Aorta (tissue), 5 donors: ENCODE measurements at places on chromosomes 12 and 14. TPM values are rescaled to one million over a fixed set of nuclear protein-coding genes. Genes with fewer than 3 reads are reported as not detected.

GRCh38 chr12:113359939-113360748 is 1.8 kb downstream of the PLBD2 start:
- no peak for DNase-seq

DNA sequence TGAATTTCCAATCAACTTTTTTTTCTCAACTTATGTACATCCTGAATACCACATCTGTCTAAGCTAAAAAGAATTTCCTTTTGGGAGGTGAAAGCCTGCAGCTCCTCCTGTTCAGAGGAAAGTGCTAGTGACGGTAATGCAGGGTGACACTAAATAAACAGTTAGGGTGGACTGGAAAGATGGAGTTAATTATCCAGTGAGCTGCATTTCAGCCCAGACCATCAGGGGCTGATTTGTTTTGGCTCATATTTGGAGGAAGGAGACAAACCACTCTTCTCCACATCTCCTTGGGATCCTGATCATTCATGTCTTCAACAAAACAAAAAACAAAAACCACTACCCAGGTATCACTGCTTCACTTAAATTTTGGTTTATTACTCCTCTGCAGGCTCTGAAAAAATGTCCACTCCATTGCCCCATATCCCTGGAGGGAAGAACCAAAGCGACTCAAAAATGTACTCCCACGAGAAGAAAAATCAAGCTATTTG is 5.1 kb upstream of the SIX1 start:
- no peak for DNase-seq

GRCh38 chr12:56288705-56289387 is 11.3 kb downstream of the CS start:
- DNase-seq = no peak

- DNase-seq = no peak
Observed at GRCh38 chr14:58414845-58415244, 12.5 kb downstream of the TIMM9 start.

DNA sequence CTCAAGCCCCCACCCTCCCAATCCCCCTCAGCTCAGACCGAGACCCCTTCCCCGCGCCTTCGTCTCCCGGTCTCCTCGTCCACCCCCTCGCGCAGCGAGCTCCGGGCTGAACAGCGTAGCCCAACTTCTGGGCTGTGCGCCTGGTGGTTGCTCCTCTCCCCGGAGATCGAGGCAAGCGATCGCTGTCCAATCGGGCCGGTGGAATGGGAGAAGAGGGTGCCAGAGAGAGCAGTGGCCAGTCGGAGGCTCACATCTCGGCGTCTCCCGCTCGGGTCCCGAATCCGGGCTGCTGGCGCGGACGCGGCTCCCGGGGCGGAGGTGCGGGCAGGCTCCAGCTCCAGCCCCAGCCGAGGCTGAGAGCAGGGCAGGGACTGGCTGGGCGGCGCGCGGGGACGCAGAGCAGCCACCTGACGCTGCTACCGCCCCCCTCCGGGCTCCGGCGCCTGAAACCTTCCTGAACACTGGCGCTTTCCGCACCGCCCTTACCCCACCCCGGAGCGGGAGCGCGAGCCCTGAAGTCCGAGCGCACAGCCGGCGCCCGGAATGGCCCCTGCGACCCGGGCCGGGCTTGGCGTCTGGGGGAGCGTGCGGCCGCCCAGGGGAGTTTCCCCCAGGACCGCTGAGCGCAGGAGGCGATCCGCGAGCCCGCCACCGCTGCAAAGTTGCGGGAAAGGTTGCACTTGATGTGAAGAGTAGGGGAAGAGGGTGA is 508 bp upstream of the KCNH5 start:
- DNase-seq = no peak

DNA sequence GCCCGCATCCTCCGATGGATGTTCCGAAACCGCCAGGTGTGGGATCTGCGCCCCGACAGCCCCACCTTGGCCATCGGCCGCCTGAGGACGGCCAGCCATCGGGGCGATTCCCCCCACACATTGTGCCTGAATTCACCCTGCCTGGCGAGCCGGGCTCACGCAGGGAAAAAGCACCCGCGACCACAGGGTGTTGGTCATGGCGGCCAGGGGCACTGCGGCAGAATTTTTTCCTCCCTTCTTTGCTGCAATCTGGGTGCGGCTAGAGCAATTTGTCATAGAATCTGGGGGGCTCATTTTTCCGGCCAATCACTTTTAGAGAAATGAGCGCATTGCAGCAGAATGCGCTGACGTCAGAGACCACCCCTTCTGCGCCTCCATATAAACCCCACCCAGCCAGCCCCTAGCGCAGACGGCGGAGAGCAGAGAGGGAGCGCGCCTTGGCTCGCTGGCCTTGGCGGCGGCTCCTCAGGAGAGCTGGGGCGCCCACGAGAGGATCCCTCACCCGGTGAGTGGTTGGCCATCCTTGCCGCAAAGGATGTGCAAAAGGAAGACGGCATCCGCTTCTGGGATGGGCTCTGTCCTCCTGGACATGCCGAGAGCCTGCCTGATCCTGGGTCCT is at the start of gene MEG3:
Gene MEG3 (plus strand): TSS at position 406 of the 619 bp plus-strand sequence.
- peak; percentile 51 for DNase-seq

GRCh38 chr12:119802472-119802871 is 74.6 kb downstream of the CIT start:
- peak; percentile 63 for DNase-seq

DNA sequence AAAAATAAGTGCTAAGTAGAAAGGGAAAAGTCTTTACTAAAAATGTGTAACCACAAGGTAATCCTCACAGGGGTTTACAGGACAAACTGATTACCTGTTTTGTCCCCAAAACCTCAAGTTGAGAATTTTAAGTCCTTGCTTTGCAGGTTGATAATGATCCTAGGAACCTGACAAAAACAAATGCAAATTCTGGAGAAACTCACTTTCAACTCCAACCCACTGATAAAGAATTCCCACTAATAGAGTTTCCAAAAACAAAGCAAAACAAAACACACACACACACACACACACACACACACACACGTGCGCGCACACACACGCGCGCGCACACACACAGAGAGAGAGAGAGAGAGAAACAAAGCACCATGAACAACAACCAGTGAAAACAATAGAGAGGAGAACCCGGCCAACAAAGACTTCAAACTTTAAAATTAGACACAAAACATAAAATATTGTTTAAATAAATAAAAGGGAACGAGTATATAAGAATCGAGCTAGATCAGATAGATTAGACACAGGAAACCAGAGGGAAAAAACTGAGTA is 187.0 kb upstream of the FOXN3 start:
- DNase-seq = no peak

- DNase-seq = no peak
Observed at GRCh38 chr12:1439201-1439600, 155.2 kb downstream of the FBXL14 start.

- no peak for DNase-seq
Observed at GRCh38 chr12:90959032-90959431, 4.1 kb upstream of the CCER1 start.

DNA sequence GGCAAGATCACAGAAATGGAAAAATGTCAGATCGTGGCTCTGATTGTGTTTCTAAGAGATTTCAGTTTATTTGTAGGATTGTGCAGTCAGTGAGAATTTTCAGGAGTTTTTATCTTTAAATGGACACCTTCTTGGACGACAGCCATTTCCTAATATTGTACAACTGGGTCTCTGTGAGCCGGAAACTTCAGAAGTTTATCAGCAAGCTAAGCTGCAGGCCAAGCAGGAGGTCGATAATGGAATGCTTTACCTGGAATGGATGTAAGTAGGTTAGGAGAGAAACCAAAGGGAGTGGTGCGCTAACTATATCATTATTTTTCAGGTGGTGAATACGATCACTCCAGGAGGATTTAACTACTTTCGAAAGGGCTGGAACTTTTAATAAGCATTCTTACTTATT is 26.4 kb downstream of the APAF1 start:
- no peak for DNase-seq

DNA sequence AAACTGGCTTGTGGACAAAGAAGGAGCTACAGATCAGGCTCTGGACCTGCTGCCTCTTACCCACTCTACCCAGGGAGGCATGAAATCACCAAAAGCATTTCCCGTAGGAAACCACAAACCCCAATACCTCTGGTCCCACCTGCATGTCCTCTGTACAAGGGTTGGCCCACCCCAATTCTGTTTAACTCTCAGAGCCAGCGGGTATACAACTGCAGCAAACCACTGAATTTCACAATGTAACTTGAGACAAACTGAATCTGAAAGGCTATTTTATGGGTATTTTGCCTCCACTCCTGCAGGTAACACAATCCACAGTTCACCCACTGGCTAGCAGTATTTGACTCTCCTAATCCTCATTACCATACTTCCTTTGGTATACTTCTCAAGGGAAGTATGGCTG is 16.5 kb downstream of the SIX1 start:
- DNase-seq = no peak

- no peak for DNase-seq
Observed at GRCh38 chr14:54312166-54312801, 84.5 kb upstream of the CDKN3 start.

- peak; percentile 61 for DNase-seq
Observed at GRCh38 chr12:1972856-1973317, 31.4 kb downstream of the DCP1B start.

- DNase-seq = peak; percentile 82
Observed at GRCh38 chr14:63852817-63853731, at the start of gene SYNE2. SYNE2 (plus strand) TSS chr14:63853004; CDS start chr14:63909149, 56,145 bp downstream.

- DNase-seq = no peak
Observed at GRCh38 chr14:68670359-68670715, 122.5 kb downstream of the ZFP36L1 start.

DNA sequence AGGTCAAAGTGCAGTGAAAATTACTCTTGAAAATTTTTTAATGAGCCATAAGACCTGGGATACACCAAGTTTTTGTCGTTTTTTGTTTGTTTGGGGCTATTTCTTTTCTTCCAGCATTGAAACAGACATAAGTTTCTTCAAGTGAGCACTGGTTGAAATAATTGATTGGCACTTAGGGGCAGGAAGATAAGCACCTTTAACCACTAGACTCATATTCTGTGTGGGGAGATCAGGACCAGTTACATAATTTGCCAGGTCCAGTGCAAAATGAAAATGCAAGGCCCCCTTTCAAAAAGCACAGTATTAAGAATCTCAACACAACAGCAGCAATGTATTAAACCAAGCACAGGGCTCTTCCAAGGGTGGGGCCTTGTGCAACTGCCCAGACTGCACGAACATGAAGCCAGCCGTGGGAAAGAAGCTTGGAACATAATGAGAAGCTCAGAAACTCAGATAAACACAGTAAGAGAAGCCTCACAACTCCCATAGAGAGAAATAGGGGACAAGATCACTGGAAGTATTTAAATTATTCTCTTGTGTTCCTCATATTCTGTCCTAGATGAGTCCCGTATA is 3.2 kb upstream of the TCP11L2 start:
- no peak for DNase-seq

- DNase-seq = no peak
Observed at GRCh38 chr12:2317772-2318171, 265.0 kb downstream of the CACNA1C start.

DNA sequence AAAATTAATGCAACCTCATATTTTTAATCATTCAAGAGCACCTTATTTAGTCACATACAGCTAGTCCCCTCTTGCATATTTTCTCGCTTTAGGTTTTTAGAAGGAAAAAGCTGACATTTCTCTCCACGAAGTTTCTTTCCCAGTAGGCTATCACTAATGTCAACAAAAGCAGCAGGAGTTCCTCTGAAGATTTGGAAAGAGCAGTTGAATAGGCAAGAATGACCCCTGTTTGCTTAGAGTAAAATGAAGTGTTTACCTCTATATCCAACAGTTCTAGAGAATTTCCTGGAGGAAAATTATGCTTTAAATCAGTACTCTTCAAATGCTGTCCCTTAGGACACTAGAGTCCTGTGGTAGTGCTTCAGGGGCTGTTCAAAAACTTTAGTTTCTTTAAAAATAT is 188.1 kb upstream of the PRKD1 start:
- DNase-seq = no peak

DNA sequence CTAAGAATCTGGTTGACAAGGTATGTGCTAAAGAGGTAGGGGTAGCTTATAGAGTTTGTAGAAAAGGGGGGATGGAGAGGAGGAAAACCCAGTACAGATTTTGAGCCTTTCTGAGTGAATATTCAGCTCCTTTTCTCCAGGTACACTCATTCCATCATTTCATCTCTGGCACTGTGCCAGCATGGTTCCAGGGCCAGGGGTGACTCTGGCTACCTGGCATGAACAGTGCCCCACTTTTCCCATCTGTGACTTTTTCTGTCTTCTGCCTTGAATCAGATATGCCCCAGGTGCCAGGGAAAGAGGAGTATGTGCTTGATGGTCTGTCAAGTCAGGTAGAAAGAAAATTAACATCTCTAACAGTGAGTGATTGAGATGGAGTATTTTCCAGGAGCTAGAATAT is 175.7 kb downstream of the CACNA1C start:
- no peak for DNase-seq

- no peak for DNase-seq
Observed at GRCh38 chr12:3202096-3202495, 124.9 kb downstream of the TSPAN9 start.

DNA sequence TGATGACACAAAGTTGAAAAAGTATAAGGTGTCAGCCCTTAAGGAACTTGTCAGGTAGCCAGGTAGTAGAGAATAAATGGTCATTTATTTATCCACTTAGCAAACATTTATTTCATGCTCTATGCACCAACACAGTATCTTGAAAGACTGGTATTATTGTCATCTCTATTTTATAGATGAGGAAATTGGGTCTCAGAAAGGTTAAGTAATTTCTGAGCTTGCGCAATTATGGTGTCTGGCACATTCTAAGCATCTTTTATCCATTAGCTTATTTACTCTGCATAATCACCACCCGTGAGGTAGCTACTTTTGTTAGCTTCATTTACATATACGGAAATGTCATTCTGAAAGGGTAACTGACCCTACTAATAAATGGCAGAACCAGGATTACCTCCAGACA is 2.5 kb upstream of the UTP20 start:
- no peak for DNase-seq

DNA sequence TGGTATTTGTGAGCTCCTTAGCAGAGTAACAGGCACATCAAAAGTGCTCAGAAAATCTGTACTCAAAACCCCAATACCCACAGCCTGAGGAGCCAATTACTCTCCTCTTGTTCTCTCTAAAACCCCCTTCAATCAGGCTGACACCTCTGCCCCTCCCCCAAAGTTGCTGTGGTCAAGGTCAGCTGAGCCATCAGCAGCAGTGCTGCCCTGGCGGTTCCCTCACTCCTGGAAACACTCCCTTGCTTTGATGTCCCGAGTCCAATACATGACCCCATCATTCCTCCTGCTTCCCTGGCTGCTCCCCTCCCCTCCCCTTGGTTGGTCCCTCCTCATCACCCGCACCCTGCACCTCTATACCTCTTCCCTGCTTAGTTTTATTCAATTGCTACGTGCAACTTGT is 57.2 kb upstream of the C14orf132 start:
- DNase-seq = no peak

GRCh38 chr14:73339846-73340595 is 102.7 kb downstream of the PAPLN start:
- DNase-seq = no peak

- no peak for DNase-seq
Observed at GRCh38 chr12:107847830-107848229, 73.3 kb downstream of the ASCL4 start.

- DNase-seq = no peak
Observed at GRCh38 chr14:96173636-96174475, 30.8 kb upstream of the BDKRB2 start.

BATF gene
- 3.2 TPM for total RNA-seq

CAND1 gene
- total RNA-seq = 113 TPM

NEUROD4 gene
- not detected for total RNA-seq

SIRT4 gene
- total RNA-seq = 1.6 TPM

BICDL1 gene
- 1.7 TPM for total RNA-seq

RILPL1 gene
- total RNA-seq = 28.8 TPM

MYO1H gene
- not detected for total RNA-seq

LUM gene
- 118 TPM for total RNA-seq

STRN3 gene
- total RNA-seq = 64.5 TPM

CCDC77 gene
- total RNA-seq = 3.4 TPM

NOXRED1 gene
- total RNA-seq = 1.0 TPM

SDS gene
- total RNA-seq = 1.8 TPM

GPR84 gene
- 1.9 TPM for total RNA-seq

WIF1 gene
- not detected for total RNA-seq

TMPRSS12 gene
- total RNA-seq = not detected
